ENCODE measurements at places on chromosomes 5 and 9.

GRCh38 chr5:133844836-133845235 is 123.6 kb downstream of the C5orf15 start:
- no peak for DNase-seq

DNA sequence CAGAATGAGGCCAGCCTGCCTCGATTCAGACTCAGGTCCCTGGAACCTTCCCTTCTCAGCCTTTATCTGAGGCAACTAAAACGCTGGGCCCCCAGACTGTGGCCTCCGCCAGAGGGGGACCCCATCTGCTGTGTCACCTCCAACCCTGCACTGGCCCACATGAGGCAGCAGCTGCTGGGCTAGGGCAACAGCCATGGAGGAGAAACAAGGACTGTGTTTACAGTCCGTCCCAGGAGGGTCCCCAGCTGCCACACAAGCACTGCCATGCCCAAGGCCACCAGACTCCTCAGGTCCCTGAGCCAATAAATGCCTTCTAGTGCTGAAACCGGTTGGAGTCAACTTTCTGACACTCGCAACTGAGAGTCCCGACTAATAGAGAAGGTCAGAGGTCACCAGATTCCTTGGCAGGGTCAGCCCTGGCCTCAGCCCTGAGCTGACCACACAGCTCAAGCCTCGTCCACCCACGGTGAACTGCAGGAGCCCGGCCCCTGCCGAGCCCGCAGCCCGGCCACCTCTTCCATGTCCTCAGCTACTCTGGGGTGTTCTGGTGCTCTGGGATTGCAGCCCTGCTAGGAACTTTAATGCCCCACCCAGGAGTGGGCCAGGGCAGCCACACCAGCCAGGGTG is 77.0 kb downstream of the ZNF354C start:
- no peak for DNase-seq

DNA sequence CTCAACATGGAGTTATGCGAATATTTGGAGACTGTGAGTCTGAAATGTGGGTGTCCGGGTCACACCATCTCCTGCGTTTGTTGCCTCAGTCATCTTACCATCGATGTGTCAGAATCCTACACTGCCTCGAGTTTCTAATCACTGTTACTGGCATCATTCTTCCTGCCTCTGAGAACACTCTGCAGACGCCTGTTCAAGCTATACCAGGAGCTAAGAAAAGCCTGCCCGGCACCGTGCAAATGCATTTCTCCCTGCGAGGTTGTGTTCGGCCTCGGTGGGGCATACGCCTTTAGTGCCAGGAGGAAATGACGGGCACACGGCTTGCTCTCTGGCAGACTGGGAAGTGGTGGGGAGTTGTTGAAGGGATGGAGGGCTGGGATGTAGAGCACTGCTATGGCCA is 31.2 kb upstream of the SLC25A51 start:
- no peak for DNase-seq

DNA sequence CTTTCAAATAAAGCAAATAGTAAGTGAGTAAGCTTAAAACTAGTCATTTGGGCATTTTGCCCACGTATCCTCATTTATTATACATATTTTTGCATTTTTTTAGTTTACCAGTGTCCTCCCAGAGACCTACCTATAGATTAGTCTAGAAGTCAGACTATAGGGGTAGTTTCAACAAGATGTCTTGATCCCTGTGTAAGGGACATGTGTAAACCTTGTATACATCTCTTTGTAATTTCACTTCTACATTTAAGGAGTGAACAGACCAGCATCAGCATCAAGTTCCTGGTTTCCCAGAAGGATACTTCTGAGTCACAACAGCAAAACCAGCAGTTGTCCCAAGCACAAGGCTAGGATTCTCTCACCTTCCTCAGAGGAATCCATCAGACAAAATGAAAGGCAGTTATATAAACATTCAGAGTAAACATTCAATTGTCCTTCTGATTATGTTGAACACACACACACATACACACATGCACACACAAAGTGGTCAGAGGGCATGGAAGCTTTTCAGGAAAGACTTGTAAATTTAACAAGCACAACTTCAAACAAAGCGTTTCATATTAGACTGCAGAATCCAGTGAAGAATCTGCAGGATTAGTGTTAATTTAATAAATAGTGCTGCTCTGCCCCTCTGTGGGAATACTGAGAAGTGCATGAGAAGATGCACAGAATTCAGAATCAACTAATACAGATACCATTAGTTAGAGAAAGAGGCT is 55.4 kb downstream of the HINT1 start:
- no peak for DNase-seq

DNA sequence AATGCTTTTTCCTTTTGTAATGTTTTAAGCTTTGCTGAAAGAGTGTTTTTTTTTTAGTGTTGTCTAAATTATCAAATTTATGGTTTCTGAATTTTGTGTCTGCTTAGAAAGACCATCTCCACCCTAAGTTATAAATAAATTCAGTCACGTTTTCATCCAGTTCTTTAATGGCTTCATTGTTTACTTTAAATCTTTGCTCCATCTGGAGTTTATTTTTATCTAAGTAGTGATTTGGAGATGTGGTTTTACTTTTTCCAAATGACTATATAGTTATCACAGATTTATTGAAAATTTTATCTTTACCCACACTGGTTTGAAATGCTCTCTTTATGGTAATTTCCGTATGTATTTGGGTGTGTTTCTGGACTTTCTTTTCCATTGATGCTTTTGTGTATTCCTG is 577.2 kb upstream of the ZNF608 start:
- DNase-seq, result no peak

GRCh38 chr9:93827545-93828330 is 127.4 kb downstream of the BARX1 start:
- DNase-seq, result no peak

DNA sequence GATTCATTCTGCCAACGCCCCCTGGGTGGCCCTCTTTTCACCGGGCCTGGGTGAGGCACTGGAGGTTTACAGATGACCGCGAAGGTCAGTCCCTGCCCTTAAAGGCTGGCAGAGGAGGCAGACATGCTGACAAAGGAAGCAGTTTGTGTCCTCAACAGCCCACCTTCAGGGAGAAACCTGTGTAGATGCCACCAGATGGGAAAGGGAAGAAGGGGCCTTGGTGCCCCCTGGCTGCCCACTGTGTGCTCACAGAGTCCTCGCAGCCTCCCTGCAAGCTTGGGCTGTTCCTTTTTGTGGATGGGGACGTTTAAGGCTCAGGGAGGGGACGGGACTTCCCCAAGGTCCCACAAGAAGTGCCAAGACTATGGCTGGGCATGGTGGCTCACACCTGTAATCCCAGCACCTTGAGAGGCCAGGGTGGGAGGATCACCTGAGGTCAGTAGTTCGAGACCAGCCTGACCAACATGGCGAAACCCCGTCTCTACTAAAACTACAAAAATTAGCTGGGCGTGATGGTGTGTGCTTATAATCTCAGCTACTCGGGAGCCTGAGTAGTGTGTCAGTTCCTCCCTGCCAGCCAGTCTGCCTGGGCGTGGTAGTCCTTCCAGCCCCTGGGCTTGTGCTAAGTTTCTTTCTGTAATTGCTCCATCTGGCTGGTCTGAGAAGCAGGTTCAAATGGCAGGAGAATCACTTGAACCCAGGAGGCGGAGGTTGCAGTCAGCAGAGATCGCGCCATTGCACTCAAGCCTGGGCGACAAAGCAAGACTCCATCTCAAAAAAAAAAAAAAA is 36.2 kb downstream of the NEK6 start:
- peak; percentile 36 for DNase-seq

GRCh38 chr9:126367616-126368015 is 41.0 kb downstream of the MVB12B start:
- DNase-seq, result no peak

DNA sequence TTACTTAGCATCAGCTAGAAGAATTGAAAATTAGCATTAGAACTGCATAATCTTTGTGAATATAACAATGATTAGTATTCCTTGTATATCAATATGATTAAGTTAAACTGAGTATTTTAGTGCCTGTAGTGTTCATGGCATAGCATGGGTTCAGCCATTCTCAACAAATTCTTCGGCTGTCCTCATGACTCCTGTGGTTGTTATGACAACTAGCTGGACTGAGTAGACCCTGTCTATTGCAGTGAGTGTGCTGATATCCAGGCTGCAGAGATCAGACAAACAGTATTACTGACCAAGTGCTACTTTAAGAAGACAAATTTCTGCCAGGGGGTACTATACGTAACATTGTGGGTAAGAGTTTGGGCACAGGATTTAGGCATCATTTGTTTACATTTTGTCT is 125.9 kb downstream of the NUDT12 start:
- DNase-seq, result no peak

GRCh38 chr5:59206132-59206581 is 623.3 kb downstream of the RAB3C start:
- DNase-seq, result no peak

GRCh38 chr5:168291342-168291963 is at the start of gene WWC1:
Gene WWC1, plus strand, starts transcription at chr5:168291645. Its CDS starts 508 bp downstream, at chr5:168292153.
- peak; percentile 61 for DNase-seq

DNA sequence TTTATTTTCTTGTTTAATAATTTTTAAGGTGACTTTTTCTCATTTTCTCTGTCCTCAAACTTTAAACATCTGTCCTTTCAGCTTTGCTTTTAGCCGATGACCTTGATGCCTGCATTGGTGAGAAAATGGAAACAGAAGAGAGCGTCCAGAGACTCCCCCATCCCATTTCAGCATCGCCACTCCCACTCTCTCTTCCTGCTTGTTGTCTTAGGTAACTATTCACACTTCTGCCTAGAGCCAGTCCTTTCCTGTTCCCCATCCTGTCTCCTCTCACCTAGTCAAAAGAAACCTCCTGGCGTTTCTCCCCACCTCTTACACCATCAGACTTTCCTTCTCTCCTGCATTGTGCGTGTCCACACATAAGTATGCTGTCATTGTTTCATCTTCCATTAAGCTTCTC is 124.6 kb downstream of the MAST4 start:
- no peak for DNase-seq

DNA sequence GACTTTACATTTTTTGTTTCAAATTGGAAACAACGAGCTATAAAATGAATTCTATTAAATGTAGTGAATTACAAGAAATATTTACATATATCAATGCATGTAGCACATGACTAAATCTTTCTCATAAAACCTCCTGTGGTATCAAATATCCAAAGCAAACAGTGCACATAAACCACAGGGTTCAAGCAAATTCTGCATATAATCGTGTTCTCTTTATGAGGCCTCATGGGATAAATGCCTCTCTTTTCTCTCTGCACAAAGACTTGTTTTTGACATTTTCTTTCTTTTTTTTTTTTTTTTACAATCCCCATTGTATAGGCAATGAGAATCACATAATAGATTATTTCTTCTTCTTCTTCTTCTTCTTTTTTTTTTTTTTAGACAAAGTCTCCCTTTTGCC is 1117.2 kb upstream of the DMAC1 start:
- no peak for DNase-seq

GRCh38 chr5:102865510-102866236 is 110.6 kb downstream of the PAM start:
- DNase-seq, result no peak

DNA sequence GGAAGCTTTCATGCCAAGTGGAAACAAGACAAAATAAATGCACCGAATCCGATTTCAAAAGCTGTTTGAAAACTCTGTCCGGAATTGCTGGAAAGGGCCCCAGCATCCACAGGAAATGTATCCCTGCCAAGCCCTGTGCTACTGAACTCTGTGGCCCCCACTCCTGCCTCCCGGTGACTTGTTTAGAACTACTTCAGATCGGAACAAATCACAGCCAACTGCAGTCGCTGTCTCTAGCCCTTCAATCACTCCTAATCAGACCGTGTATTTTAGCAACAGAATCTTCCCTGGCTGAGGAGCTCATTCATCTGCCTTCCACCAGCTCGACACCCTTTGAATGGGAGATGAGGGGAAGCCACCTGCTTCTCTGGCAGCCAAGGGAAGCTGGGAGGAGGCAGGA is 94.1 kb downstream of the KCNIP1 start:
- no peak for DNase-seq

DNA sequence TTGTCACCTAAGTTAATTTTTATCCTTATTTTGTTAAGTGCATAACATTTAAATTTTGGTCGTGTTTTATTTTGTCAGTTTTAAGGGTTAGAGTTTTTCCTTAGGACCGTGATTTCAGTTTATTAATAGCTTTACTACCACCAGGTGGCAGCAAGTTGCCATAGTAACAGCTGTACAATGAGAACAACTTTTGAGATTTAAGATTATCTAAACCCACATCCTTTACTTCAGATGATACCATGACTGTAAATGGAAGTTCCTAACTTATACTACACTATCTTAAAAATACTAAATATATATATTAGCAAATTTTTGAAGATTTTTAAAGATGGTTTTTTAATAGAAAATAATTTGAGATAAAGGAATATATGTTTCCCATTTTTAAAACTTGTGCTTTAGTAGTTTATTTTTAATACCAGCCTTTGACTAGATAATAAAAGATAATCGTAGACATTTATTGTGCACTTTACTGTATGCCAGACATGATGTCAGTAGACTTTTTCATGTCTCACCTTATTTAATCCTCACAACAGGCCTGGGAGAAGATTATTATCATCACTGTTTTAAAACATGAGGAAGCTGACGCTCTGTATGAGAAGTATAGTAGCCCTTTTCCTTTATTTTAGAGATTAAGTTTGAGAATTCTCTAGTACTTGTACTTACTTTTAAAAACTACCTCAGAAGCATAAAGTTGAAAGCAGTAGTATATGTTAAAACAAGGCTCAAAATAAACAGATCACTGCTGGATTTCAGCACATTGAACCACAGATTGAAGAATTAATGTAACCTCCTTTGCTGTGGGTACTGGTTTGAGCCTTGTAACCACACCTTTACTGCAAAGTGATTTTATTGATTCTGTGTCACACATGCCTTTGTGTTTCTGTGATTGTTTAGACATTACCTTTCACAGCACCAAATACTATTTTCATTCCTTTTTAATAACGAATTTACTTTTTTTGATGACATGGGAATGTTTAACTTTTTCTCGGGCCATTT is 27.5 kb downstream of the SREK1 start:
- peak; percentile 51 for DNase-seq

DNA sequence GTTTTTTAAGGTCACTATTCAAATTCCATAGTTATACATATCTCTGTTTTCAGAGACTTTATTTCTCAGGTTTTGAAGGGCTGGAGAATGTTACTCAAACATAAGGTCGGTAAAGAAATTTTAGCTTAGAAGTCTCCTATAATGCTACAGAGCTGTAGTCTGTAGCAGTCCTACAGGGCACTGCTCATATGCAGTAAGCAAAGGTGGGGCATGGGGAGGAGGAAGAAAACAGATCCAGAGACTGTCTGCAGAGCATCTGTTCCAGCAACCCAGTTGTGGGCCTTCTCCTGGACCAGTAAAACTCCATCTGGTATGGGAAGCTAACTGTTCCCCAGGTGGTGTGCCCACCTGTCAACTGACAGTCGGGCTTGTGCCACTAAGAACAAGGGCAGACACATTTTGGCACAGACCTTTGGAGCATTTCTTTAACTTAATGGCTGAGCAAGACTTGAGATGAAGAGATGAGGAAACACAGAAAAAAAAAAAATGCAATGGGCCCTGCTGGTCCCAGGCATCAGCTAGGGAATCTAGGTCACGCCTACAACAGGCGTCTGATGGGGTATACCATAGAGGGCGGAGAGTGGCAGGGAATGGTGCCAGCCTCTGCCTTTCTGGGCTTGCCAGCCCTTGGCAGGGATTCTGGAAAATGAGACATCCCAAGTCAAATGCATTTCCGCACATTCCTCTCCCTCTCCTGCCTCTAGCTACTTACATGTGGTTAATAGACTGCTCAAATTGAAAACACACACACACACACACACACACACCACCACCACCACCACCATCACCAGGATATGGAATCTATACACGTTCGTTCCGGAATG is 218.9 kb downstream of the ARL15 start:
- no peak for DNase-seq
